Activated T-helper 1 cell treated with anti-CD3 and anti-CD28 coated beads, Interleukin-12 subunit alpha, Interleukin-12 subunit beta, Interleukin-2, Interleukin-4 antibody, amounts not matched to agents 30 ng/mL and 10 ng/mL and 1 ng/mL, durations not matched to agents 14 hours and 24 hours and 36 hours (primary cell): ENCODE measurements at places on chromosomes 7 and 10.

DNA sequence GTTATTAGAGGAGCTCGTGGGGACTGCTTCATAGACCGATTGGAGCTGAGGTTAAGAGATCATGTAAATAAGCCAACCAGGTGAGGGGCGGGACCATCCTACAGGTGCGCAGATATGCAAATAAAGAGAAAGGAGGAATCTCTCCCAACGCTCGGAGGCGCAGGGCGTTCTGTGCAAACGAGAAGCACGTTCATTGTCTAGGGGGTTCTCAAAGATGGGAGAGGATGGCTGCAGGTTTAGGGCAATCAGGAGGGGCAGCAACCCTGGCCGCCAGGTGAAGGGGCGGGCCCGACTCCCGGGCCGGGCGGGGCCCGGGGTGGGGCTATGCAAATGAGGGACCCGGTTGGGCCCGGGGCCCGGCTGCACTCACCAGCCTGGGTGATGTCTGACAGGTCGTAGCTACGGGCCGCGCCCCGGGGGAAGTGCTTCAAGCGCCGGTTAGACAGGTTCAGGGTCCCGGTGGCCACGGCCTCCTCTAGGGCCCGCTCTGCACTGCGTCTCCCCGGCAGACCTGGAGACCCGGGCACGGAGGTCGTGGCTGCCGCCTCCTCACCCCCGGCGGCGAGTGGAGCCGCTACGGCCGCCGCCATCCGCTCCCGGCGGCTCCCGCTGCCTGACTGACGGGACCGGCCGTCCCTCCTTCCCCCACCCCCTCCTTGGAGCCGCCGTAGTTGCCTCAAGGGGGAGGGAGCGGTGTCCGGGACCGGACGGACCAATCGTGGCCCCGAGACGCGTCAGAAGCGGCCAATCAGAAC, at the start of gene LRCH4:
LRCH4 (minus strand) TSS at position 619 of the 755 bp plus-strand sequence; CDS start at position 590, 29 bp downstream.
- DNase-seq: peak; percentile 57

DNA sequence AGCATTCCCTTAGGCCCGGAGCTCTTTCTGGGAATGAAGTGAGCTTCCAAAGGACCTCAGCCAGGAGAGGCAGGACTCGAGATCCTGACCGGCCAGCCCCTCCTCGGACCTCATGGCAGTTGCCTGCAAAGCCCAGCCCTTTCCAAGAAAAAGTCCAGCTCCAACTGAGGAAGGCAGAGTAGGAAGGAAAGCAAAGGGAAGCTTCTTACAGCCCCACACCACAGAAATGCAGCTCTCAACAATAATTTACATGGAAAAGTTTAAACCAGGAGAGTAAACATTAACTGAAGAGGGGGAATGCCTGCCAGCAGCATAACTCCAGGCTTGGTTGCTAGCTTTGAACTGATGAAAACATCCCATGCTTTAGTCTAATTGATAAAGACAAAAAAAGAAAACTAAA, 153.9 kb upstream of the PFKP start:
- DNase-seq: no peak

DNA sequence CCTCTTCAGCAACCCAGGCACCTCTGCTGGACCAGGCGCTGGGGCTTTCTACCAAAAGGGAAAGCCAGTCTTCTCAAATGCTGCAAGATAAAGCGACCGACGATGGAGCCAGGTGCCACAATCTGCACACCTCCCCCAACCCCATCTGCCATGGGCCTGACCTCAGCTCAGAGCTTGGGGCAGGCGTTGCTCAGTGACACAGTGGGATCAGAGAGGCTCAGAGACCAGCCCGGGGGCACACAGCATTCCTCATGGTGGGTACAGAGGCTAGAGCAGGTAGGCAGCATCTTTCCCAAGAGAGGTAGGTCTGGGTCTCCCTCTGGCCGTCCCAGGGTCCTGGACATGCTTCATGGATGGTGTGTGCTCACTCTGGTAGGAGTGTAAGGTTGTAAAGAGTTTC, 56.3 kb downstream of the ZMIZ1 start:
- DNase-seq: no peak

GRCh38 chr10:93579089-93579488, 12.6 kb downstream of the FFAR4 start:
- no peak for DNase-seq

- DNase-seq: no peak
Observed at GRCh38 chr7:133376514-133376913, 123.6 kb downstream of the EXOC4 start.

- no peak for DNase-seq
Observed at GRCh38 chr10:30052062-30052461, 7.3 kb downstream of the JCAD start.

DNA sequence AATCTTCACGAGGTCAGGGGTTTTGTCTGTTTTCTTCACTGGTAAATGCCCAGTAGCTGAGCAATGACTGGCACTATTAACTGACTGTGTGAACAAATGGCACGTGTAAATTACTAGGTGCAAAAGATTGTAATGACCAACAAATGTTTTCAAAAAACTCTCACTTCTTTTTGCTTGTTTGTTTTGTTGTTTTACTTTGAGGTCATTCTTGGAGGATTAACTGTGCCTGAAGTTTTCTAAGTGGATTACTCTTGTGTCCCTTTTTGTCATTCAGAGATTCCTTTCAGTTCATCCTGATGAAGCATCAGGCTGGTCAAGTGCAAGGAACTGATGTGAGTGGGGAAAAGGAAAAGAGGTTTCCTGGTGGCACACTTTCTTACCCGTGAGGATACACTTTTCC, 74.4 kb upstream of the PPP1R3C start:
- no peak for DNase-seq

- no peak for DNase-seq
Observed at GRCh38 chr7:137395420-137395819, 51.9 kb upstream of the PTN start.

- no peak for DNase-seq
Observed at GRCh38 chr7:127419196-127419595, 26.7 kb upstream of the ZNF800 start.

- DNase-seq: no peak
Observed at GRCh38 chr7:48173756-48174382, 2.6 kb downstream of the ABCA13 start.
